Fibroblast of lung (primary cell): ENCODE measurements at places on chromosomes 6 and 20.

- DNase-seq: no peak
These were observed 129.0 kb downstream of the F13A1 start for GRCh38 chr6:6191476-6191875.

DNA sequence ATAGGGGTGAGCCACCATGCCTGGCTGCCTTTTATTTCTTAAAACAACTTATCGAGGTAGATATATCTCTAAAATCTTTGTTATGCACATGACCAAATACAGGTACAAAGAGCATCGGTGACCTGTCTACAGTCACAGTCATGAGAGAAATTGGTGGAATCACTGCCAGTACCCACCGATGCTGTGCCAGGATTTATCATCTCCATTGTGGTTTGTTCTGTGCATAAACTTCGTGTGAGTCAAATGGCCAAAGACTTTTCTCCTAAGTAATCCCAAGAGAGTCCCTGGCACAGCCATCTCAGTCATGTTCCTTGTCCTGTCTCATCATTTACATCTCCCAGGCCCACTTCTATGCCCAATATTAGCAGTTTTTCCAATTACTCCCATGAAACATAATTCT, 9.0 kb downstream of the GSTA3 start:
- no peak for DNase-seq

GRCh38 chr20:40584130-40584809, 104.8 kb downstream of the MAFB start:
- no peak for DNase-seq

DNA sequence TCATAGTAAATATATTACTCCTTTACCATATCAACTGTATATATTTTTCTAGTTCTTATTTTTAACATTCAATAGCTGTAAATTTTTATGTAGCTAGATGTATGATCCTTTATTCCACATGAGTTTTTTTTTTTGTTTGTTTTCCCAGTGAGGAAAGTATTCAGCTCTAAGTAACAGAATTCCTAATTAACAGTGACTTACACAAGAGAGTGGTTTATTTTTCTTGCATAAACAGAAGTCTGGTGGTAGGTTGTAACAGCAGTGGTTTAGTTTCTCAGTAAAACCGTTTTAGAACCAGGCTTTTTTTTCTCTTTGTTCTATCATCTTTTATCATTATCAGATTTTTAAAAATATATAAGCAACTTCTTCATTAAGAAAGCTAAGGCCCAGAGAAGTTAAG, 116.9 kb upstream of the FLRT3 start:
- DNase-seq: no peak

GRCh38 chr6:135703007-135703406, 148.5 kb upstream of the PDE7B start:
- DNase-seq: no peak
